CD4-positive, alpha-beta T cell treated with Interleukin-6 at 100 ng/mL for 8 hours (primary cell): ENCODE measurements at places on chromosomes 5 and 9.
A peak's percentile ranks its signal among the peaks of the same experiment; 100 is the strongest.

- DNase-seq: no peak
These were observed 317.0 kb upstream of the RFX3 start for GRCh38 chr9:3842839-3843238.

- peak; percentile 48 for DNase-seq
These were observed 73.6 kb upstream of the RPS23 start for GRCh38 chr5:82351754-82352145.

DNA sequence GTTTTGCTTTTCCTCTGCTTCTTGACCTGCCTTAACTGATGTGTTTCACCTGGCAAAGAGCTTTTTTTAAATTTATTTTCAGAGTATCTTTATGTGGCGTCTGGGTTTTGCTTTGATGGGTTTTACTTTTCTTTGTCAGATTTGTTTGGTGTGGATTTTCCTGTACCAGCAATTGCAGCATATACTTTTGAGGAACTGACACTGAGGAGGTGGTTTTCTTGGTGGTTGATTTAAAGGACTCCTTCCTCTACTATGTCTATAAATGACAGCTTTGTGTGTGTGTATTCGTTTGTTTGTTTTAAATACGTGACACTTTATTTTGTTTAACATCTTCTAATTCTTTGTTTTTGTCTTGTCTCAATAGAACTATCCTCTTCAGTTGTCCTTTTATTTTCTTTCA is 1071.9 kb upstream of the ARRDC3 start:
- DNase-seq: no peak

DNA sequence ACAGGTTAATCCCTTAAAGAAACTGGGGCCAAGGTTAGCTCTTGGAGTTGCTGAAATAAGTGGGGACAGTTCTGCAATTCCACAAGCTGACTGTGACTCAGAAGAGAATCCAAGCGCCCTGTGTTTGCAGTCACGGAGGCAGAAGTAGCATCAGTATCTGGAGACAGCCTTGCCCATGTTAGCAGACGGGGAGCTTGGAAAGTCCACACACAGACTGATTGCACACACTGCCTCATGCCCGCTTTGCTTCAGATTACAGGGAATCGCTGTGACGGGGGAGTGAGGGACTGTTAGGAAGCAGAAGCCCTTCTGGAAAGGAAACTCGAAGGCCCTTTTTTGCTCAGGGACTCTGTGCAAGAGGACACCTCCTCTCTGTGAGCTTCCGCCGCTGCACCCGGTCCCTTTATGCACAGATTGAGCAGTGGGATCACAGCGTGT is 30.9 kb upstream of the PPP1R26 start:
- no peak for DNase-seq

DNA sequence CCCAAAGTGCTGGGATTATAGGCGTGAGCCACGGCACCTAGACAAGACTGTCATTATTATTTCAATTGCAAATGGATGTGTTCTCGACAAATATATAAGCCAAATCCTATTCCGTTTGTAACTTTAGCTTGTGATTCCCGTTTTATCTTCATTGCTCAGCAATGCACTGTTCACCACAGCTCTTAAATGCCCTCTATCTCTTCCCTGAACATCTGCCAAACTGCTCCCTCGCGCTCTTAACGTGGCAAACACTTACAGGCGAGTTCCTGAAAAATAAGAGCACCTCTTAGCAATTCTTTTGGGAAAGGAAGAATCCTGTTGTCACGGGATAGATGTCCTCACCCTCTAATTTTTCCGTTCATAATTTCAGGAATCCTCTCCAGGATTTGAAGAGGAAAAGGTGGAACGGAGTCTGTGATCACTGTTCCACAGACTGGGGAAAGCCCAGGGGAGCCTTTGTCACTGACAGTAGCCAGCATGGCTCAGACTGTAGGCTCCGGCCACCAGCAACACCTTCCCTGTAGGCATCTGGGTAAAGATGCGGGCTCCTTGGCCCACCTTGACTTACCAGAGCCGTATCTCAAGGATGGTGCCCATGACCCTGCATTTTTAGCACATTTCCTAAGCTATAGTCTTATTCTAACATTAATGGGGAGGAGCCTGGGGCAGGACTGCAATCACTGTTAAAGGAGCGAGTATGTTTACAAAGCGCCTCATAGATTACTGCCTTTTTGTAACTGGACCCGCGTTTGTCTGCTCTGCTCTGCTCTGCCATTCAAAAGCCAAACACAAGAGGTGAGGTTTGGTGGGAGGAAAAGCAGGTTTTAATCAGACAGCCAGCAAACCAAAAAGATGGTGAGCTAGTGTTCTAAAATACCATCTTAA is 20.2 kb upstream of the GNPDA1 start:
- DNase-seq: no peak

DNA sequence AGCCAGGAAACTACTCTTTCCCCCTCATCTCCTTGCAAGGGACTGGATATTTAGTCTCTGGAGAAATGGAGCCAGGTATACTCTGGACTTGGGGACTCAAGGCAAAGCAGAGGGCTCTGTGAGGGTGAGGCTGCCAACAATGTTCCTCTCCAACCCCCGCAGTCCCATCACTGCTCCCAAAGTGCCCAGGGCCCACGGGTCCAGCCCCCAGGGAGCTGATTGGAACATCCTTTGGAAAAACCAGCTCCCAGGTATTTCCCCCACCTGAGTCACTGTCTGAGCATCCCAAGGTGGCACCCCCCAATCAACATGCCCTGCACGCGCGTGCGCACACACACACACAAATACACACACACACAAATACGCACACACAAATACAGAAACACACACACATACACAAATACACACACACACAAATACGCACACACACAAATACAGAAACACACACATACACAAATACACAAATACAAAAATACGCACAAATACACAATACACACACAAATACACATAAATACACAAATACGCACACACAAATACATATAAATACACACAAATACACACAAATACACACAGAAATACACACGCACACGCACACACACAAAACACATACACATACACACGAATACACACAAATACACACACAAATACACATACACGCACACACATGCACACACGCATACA is 137.4 kb downstream of the DAB2IP start:
- no peak for DNase-seq

DNA sequence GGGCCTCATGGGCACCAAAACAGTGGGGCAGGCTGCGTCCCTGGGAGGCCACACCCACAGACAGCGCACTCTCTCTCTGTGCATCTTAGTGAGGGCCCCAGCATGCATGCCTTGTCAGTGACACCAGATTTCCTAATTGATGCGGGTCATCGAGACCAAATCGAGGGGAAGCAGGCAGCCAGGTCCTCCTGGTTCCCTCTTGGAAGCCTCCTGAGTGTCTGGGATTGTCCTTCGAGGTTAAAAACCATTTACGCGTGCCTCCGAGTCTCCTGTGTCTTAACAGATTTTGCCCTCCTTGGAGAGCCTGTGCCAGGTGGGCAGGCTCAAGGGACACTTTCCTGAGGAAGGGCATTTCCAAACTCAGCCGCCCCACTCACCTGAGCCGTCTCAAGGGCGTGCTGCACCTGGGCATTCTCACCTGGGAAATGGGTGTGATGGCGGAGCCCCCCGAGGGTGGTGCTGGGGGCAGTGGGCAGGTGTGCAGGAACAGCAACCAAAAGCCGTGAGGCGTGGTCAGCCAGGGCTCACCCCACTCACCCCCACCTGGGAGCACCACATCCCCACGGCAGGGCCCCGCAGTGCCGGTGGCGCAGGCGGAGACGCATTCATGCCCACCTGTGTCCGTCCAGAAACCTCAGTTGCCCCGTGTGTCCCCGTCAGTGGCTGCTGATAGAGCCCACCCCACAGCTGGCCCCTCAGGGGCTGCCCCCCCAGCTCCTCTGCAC is 2.7 kb downstream of the SLC6A19 start:
- DNase-seq: no peak

GRCh38 chr5:44390351-44390750 is 1.1 kb upstream of the FGF10 start:
- DNase-seq: no peak

DNA sequence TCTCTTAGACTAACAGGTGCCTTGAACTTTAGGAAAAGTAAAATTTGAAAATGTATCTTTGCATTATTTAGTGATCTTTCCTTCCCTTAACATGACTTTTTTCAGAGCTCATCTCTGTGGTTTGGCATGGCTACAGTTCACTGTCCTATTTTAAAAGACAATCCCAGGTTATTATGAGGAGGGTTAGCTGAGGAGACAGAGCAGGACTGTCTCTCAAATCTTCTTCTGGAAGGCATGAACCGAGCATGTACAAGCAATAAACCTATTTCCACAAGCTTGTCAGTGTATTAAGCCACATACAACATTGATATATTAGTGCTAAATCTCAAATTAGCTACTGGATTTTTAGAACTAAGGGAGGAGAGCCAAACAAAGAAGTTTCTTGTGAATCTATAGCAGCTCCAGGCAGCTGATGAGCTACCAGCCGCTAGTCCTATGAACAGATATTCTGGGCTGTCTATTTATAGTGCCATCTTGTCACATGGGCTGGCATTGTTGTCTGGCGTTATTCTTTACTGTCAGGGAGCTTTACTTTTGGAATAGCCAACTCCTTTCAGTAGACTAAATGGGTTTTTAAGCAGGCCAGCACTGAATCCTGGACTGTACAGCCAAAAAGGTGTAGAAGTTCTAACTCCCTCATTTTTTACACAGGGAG is 171.2 kb upstream of the ACTBL2 start:
- DNase-seq: no peak

DNA sequence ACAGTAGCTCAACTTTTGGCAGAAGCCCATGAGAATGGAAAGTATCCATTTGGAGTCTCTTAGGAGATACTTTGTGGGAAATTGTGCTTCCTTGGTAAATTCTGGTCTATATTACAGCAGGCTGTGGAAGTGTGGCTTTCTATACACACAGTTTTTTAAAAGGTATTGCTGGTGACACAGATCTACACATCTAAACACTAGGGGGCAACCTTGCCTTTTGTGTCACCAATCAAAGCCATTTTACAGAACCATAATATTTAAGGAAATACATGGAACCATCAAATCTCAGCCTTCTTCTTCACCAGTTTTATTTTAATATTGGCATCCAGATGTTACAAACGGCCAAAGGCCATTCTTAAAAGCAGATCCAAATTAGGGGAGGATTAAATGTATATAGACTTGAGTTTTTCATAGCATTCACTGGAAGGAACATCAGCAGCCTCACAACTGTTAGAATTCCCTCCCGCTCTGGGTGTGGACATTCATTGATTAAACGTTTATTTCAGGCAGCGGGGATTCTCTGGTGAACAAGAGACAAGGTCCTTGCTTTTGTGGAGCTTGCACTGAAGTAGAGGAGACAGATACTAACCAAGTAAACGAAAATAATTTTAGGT is 132.4 kb upstream of the EPB41L4A start:
- DNase-seq: peak; percentile 56

- DNase-seq: peak; percentile 31
These were observed 7.3 kb upstream of the FOXB2 start for GRCh38 chr9:77011973-77012821.

- no peak for DNase-seq
These were observed 72.2 kb downstream of the PIP5K1B start for GRCh38 chr9:68777070-68777763.

GRCh38 chr5:40074826-40075225 is 604.9 kb upstream of the PTGER4 start:
- no peak for DNase-seq

GRCh38 chr5:133773247-133774202 is 161.2 kb upstream of the FSTL4 start:
- DNase-seq: no peak

GRCh38 chr5:59174248-59174844 is 591.5 kb downstream of the RAB3C start:
- DNase-seq: peak; percentile 49

GRCh38 chr5:116736671-116737070 is 162.0 kb upstream of the SEMA6A start:
- no peak for DNase-seq

DNA sequence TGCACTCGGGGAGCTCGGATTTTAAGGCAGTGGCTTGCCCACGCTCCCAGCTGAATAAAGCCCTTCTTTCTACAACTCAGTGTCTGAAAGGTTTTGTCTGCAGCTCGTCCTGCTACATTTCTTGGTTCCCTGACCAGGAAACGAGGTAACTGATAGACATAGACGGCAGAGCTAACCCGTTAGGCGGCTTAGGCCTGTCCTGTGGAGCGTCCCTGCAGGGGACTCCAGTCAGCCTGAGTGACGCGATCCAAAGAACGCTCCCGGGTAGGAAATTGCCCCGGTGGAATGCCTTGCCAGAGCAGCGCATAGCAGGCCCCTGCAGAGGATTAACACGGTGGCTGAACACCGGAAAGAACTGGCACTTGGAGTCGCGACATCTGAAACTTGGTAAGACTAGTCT is 1.8 kb upstream of the SELENOP start:
- DNase-seq: no peak

- no peak for DNase-seq
These were observed 39.2 kb upstream of the SLC28A3 start for GRCh38 chr9:84379740-84380139.

DNA sequence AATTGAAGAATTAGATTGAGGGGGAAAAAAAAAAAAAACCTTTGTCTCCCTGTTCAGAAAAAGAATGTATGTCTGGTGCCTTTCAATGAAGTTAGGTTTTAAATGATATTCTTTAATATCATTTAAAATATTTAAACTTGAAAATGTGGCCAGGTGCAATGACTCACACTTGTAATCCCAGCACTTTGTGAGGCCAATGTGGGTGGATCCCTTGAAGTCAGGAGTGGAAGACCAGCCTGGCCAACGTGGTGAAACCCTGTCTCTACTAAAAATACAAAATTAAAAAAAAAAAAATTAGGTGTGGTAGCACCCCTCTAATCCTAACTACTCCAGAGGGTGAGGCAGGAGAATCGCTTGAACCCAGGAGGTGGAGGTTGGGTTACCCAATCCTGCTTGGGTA is 111.1 kb upstream of the RASA1 start:
- no peak for DNase-seq
